ENCODE measurements at places on chromosomes 5 and 9.

- DNase-seq, result no peak
These were observed 412.5 kb downstream of the ELAVL2 start for GRCh38 chr9:23413541-23413940.

DNA sequence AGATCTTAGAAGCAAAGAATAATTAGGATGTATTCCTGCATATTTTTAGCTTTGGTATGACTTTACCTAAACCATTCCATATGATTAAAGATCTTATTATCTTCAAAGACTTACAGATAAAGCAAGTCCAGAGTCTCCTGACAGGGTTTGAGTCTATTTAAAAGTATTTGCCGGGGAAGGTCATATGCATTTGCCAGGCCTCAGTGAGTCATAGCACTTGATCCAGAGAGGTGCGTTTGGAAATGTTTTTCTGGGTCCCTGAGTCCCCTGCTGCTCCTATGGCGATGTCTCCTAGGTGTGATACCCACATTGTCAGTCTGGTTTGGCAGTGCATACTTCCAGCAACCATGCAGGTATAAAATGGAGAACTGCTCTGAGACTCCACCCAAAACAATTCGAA lies 217.0 kb downstream of the FBXL7 start:
- DNase-seq, result peak; percentile 3

DNA sequence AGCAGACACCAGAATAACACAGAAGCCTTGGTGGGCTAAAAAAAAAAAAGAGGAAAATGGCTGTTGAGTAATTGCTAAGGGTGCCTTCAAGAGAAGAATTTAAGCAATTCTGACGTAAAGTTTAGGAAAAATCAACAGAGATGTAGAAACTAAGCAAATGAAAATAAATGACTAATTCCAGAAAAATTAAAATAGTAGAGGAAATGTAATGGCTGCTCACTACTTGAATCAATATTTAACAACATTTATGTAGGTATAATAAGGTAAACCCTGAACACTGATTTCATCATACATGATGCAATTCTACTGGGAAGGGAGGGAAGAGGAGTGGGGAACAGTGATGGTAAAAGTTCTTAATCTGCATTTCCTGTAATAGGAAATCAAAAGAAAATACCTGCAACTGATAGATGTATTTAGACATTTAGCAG lies 41.4 kb downstream of the PUM3 start:
- no peak for DNase-seq

DNA sequence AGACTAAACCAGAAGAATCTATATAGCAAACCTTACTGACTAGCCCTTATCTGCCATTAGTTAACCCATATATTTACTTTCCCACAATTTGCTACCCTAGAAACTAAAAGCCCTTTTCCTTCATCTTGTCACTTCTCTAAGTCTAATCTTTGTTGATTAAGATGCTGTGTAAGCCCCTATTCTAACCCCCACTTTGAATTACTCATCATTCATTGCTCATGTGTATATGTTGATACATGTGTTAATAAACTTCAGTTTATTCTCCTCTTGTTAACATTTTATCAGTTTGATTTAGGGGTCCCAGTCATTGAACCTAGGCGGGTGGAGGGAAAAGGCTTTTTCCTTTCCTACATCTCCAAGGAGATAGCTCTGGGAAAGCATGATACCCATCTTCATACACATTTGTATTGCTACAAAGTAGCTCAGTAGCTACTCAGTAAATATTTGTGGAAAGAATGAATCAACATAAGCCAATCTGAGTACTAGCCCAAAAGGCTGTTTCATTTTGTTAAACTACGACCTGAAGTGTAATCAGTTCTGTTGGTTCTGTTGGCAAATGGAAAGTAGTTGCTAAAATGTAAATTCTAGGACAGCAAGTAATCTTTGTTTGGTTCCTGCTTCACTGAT lies 35.1 kb upstream of the NDFIP1 start:
- no peak for DNase-seq

Data from foreskin keratinocyte (primary cell).